ENCODE measurements at places on chromosomes 11 and 22.

DNA sequence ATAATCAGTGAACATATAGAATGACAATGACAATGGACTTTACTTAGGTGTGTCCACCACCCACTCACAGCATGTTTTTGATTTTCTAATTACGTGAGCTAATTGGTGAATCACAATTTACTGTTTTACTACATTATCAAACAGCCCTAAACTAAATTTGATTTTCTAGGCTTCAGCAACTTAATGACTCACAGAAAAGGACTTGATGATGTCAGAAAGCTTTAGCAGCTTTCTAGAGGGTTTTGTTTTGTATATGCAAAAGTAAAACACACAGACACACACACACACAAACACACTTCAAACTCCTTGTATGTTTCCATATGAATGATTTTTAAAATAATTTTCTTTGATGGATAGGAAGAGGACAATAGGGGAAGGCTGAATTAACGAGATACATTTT lies 878.6 kb upstream of the CCDC90B start:
- no peak for DNase-seq

GRCh38 chr22:35596821-35597220 lies 20.3 kb downstream of the MB start:
- DNase-seq: no peak

DNA sequence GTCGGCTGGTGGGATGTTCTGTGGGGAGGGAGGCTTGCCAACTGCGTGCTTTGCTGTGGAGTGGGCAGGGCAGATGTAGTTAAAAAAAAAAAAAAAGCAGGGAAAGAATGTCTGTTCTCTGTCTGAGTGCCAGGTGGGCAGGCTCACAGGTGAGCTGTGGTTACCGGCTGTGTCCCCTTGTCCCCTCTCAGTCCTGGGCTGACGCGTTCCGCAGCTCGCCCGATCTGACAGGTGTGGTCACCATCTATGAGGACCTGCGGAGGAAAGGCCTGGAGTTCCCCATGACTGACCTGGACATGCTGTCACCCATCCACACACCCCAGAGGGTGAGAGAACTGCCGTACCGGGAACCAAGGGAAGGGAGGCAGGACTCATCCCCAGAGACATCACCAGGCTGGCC lies 23.6 kb downstream of the TOM1 start:
- DNase-seq: no peak

- no peak for DNase-seq
Measured at GRCh38 chr11:12126344-12127019, 16.1 kb downstream of the MICAL2 start.

GRCh38 chr22:43919106-43919973 lies 4.3 kb upstream of the PNPLA3 start:
- DNase-seq: no peak

GRCh38 chr22:27971926-27972325 lies 52.9 kb upstream of the PITPNB start:
- no peak for DNase-seq

DNA sequence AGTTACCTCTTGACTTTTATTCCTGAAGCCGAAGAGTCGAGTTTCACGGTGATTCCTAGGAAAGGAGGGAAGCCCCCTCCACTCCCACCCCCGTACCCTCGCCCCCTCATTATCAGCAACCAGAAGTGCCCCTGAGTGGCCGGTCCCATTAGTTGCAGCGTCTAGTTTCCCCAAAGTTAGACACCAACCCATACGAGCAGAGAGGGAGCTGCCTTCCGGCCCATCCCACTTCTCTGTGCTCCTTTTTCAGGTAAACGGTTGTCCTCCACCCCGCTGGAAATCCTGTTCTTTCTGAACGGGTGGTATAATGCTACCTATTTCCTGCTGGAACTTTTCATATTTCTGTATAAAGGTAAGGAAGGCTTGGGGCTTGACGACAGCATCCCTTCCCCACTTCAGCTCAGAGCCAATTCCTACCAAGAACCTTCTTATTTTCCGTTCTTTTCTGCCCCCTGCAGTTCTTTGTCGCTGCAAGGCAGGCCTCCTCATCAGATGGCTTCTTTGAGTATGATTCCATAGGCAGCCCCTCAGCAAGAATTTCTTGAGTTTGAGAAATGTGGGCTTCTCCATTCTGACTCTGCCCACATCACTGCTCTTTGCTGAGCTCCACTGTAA lies 701 bp downstream of the TMEM216 start:
- DNase-seq: no peak

- no peak for DNase-seq
Measured at GRCh38 chr11:56172256-56172830, 4.1 kb upstream of the OR5J2 start.

DNA sequence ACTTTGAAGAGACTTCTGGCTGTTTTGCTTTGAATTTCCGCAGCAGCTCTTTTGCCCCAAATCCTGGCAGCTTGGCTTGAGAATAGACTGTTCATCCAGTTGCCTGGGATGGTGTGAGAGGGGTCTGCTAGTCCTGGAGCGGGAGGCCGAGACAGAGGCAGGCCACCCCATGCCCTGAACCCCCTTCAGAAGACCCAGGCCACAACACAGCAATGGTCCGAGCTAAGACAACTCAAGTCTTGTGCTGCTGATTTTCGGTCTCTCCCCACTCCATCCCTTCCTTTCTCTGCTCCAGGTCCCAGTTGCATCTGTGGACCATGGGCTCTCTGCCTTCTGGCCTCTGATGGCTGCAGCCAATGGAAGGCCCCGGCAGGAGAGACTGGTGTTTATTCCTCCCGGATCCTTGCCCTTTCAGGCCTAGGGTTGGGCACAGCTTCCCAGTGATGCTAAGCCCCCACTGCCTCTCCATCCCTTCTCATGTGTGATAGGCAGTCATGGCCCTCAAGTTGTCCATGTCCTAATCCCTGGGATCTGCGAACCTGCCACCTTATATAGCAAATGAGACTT lies 31.9 kb upstream of the TP53I11 start:
- DNase-seq: no peak

DNA sequence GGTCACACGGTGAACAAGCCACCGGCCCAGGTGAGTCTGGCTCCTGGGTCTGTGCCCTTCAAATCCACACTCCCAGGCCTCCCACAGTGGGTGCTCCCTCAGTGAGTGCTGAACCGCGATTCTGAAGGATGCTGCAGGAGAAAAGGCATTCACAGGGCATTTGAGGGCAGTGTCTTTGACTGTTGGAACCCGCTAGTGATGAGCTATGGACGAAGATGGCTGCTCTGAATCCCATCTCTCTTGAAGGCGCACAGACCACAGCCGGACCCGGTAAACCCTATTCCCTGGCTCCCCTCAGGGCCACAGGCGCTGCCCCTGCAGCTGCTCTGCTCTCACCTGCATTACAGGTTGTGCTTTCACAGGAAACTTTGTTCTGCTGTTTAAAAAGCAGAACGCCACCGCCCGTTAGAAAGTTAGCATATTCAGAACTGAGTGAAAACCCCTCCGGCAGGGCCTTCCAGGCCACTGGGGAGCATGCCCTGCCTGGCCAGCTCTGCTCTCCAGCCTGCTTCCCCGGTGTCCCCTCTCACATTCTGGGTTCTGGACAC lies 3.2 kb downstream of the LRRC32 start:
- DNase-seq: no peak

- DNase-seq: no peak
Measured at GRCh38 chr11:132054822-132055221, 684.4 kb downstream of the NTM start.
